OCI-LY7 (cell line): ENCODE measurements at places on chromosomes 4 and X.
A peak's percentile ranks its signal among the peaks of the same experiment; 100 is the strongest.

- DNase-seq: no peak
Measured at GRCh38 chrX:154459832-154460231, 1.8 kb downstream of the PLXNA3 start.

DNA sequence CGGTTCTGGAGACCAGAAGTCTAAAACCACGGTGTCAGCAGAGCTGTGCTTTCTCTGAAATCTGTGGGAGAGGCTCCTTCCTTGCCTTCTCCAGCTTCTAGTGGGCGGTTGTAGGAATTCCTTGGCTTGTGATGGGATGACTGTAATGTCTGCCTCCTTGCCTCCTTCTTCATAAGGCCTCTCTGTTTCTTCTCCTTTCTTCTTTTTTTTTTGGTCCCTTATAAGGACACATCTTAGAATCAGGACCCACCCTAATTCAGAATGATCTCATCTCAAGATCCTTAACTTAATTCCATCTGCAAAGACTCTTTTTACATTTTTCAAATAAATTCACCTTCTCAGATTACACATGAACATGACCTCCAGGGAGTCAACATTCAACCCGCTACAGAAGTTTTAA, 186.9 kb downstream of the STK32B start:
- DNase-seq: no peak

GRCh38 chr4:138910195-138910913, 105.2 kb upstream of the NOCT start:
- no peak for DNase-seq

- peak; percentile 2 for DNase-seq
Measured at GRCh38 chrX:131675596-131676194, 131.8 kb downstream of the OR13H1 start.

GRCh38 chrX:39144956-39145355, 343.7 kb downstream of the MID1IP1 start:
- peak; percentile 69 for DNase-seq

- DNase-seq: no peak
Measured at GRCh38 chr4:38309471-38309870, 349.3 kb downstream of the PTTG2 start.

- DNase-seq: no peak
Measured at GRCh38 chr4:58732973-58733372, 1622.8 kb upstream of the IGFBP7 start.

DNA sequence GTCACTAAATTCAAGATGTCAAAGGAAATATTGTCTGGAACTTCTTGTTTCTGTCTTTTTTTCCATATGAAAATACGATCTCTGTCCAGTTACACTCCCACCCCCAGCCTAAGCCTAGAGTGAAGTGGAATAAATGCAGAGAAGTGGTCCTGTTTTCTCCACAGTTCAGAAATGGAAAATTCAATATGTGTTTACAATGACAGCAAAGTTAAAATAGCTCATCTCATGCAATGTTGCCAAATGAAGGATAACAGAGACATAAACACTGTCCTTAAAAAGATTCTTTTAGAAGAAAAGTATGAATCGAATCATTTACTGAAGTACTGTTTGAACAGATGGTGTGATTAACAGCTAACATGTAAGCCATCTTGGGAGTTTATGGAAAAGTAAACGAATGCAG, 160.8 kb upstream of the STK26 start:
- no peak for DNase-seq

DNA sequence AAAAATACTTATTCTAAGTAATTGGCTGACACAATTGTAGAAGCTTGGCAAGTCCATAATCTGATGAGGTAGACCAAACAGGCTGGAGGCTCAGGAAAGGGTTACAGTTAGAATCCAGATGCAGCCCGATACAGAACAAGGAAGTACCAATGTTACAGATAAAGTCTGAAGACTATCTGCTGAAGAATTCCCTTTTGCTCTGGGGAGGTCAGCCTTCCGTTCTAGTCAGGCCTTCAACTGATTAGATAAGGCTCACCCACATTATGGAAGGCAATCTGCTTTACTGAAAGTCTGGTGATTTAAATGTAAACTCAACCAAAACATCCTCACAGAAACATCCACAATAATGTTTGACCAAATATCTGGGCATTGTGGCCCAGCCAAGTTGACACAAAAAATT, 7.4 kb upstream of the DYNLT3 start:
- no peak for DNase-seq

GRCh38 chrX:21798677-21799219, 40.7 kb upstream of the MBTPS2 start:
- DNase-seq: no peak

GRCh38 chrX:114800719-114801118, 216.7 kb downstream of the IL13RA2 start:
- no peak for DNase-seq

GRCh38 chrX:49209434-49210251, 9.7 kb upstream of the SYP start:
- DNase-seq: no peak

- DNase-seq: no peak
Measured at GRCh38 chr4:38133711-38134480, 173.7 kb downstream of the PTTG2 start.

- DNase-seq: peak; percentile 59
Measured at GRCh38 chrX:41449615-41450014, 2.5 kb downstream of the NYX start.

DNA sequence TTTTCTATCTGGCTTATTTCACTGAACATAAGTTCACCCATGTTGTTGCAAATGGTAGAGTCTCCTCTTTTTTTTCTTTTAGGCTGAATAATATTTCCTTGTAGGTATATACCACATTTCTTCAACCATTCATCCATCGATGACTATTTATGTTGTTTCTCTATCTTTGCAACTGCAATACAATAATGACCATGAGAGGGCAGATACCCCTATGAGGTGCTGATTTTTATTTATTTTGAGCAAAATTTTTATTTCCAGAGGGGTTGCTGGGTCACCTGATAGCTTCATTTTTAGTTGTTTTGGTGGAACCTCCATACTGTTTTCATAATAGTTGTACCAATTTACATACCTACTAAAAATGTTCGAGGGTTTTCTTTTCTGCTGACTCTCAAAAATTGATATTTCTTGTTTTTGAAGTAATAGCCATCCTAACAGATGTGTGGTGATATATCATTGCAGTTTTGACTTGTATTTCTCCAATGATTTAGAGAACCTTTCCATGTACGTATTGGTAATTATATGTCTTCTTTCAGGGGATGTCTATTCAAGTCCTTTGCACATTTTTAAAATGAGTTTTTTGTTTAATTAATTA, 1697.0 kb downstream of the PCDH7 start:
- peak; percentile 12 for DNase-seq

DNA sequence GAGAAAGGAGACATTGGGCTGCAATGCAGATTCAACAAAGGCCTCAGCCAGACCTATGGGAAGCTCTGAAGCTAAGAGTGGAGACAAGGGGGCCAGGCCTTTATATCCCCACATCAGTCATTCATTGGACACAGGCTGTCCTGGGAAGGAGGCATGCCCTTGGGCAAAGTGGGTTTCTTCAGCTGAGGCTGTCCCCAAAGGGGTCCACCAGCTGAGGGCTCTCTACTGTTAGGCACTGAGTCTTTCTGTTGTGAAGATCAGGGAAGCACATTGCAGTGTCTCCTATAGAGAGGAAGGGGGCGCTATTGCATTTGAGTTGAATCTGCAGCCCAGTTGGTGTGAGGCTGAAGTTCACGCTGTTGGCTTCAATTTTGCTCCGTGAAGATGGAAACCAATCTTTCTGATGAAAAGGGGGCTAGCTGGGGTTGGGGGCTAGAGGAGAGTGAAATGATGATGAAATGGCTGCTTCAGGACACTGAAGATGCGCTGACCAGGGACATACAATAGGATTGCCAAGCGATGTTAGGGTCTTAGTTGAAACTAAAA, 48.0 kb downstream of the SLC25A5 start:
- DNase-seq: peak; percentile 83

GRCh38 chr4:151853034-151853433, 92.2 kb upstream of the GATB start:
- DNase-seq: no peak

- DNase-seq: no peak
Measured at GRCh38 chrX:13662355-13662791, 9.4 kb downstream of the TCEANC start.

- DNase-seq: peak; percentile 80
Measured at GRCh38 chr4:145299380-145300076, 119.1 kb upstream of the OTUD4 start.

- peak; percentile 66 for DNase-seq
Measured at GRCh38 chr4:173167758-173168395, 734 bp upstream of the GALNT7 start.

GRCh38 chrX:107565931-107566603, 62.2 kb upstream of the PRPS1 start:
- no peak for DNase-seq

- DNase-seq: peak; percentile 68
Measured at GRCh38 chrX:150696866-150697265, 3.7 kb downstream of the MTMR1 start.

DNA sequence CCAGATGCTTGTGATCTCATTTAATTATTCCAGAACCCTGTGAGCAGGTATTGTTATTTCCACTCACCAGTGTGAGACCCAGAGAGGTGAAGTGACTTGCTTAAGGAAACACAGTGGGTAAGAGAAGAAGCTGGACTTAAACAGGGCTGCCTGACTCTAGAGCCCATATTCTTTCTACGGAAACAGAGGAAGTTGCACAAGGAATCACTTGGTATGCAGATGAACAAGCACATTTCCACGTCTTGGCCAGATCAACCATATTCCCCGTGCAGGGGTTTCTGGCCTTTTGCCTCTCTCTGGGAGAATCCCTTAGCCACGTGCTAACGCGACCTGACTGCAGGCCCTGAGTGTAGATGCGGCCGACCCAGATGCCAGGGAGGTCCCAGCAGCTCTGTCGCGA, 195.5 kb upstream of the ATP6AP2 start:
- no peak for DNase-seq

- DNase-seq: no peak
Measured at GRCh38 chr4:90189178-90189577, 62.0 kb downstream of the CCSER1 start.

DNA sequence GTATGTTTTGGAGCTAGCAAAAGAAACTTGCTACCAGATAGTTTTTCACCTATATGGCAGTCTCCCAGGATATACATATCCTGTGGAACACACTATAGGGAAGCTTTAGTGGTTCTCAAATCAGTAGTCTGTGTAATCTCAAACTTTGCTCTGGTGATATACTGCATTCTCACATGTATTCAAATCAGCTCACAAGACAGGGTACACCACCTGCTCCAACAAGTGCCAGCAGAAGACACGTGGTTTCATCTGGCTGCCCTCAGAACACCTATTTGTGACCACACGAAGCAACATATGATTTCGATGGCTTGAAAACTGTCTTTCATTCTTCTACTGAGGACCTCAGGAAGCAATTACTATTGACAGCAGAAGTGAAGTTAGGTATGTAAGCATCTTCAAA, 37.7 kb downstream of the BCLAF3 start:
- DNase-seq: peak; percentile 8

GRCh38 chr4:158810487-158811215, 41.8 kb downstream of the FNIP2 start:
- DNase-seq: no peak

- no peak for DNase-seq
Measured at GRCh38 chrX:108439426-108439942, at the start of gene COL4A5. Gene COL4A5, plus strand, starts transcription at chrX:108439838. Its CDS starts 288 bp downstream, at chrX:108440126.

GRCh38 chr4:125314676-125315575, at the start of gene FAT4:
Gene FAT4, plus strand, starts transcription at chr4:125314955. Its CDS starts 1,457 bp downstream, at chr4:125316412.
- DNase-seq: no peak

GRCh38 chr4:186771624-186772023, 48.0 kb upstream of the FAT1 start:
- DNase-seq: no peak

GRCh38 chrX:126137899-126138298, 28.2 kb downstream of the DCAF12L2 start:
- peak; percentile 0 for DNase-seq

DNA sequence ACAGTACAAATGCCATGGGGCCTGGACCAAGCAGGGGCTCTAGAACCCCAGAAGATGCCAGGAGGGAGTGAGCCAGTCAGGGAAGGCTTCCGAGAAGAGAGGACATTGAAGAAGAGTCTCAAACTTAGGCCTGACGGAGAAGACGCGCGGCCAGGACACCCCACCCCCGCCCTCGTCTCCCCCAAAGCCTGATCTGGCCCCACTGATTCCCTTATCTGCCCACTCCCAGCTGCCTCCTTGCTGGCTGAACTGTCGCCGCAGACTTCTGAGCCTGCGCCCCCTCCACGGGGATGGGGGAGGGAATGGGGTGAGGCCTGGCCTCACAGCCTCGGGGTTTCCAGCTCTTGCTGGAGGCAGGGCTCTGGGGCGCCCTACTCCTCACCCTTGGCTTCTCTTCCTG, 3.6 kb upstream of the GATA1 start:
- no peak for DNase-seq

GRCh38 chr4:154044108-154044531, 255.2 kb upstream of the SFRP2 start:
- DNase-seq: no peak

- DNase-seq: no peak
Measured at GRCh38 chr4:145739845-145740244, 59.9 kb downstream of the C4orf51 start.

DNA sequence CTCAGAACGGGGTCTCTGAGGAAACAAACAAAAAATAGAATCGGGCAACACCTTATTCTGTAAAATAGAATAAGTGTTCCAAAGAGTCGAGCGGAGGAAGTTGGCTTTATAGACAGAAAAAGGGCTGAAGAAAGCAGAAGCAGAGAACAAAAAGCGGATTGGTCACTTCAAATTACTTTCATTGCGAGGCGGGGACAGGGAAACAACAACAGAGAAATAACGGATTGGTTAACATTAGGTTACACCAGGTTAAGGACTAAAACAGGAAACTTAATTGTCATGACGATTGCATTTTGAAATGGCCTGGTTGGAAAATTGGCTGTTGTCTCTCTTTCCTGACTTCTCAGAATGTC, 433 bp upstream of the COQ2 start:
- peak; percentile 66 for DNase-seq

GRCh38 chr4:7816771-7817170, 122.9 kb downstream of the AFAP1 start:
- no peak for DNase-seq

- no peak for DNase-seq
Measured at GRCh38 chrX:143095816-143096215, 70.1 kb downstream of the SPANXN4 start.

- DNase-seq: no peak
Measured at GRCh38 chr4:7804756-7805385, 134.8 kb downstream of the AFAP1 start.

DNA sequence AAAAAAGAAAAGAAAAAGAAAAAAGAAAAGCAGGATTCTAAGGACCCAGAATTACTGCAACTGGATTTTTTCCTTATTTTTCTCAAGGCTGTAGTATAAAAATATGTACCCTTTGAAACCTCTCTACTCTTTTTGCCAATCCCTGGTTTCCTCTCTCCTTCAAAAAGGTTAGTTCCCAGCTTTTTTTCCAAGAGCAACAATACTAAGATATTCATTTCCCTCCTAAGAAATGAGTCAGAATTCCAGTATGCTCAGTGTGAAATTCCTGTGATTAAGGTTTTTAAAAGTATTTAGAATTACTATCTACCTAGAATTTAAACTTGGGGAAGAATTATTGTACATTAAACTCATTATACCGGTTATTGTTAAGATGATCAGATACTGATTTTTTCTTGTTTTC, 22.0 kb downstream of the SMIM14 start:
- DNase-seq: no peak

- DNase-seq: no peak
Measured at GRCh38 chrX:103215425-103215991, 600 bp downstream of the BEX4 start.

- DNase-seq: no peak
Measured at GRCh38 chrX:47499293-47499692, 16.3 kb upstream of the ZNF41 start.

- DNase-seq: no peak
Measured at GRCh38 chrX:23720117-23720677, 22.9 kb downstream of the ACOT9 start.

GRCh38 chr4:126470862-126471261, 1156.1 kb downstream of the FAT4 start:
- no peak for DNase-seq
